ENCODE measurements at places on chromosomes 4 and X. TPM values are rescaled to one million over a fixed set of nuclear protein-coding genes. Genes with fewer than 3 reads are reported as not detected.

DNA sequence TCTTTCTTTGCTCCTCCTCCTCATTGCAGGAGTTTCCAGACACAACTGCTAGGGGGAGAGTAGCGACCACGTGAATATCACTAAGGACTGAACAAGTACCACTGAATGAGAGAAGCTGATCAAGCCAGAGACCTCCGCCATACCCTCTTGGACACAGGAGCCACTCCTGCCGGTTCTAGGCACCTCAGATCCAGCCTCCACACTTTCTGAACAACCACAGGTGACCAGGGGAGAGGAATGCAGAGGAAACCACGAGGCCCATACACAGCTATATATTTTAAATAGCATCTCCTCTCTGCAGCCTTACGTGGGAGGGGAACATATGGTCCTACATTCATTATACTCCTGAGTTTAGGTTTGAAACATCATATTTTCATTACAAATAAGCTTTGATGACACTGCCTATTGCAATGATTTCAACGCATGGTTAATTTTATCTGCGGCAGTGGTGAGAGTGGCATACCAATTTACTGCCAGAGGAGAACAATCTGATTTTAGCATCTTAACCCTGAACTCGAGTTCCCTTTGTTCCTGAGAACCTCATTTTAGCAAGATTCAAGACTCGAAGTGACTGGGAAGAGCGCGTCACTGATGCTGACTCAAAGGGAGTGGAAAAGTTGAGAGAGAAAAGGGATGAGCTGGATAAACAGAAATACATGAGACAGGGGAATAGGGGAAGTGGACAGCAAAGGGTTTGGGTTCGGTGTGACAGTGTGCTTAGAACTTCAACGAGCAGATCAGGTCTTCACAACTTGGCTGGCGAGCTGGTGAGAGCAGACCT is 231.7 kb upstream of the PPARGC1A start:
- no peak for DNase-seq

DNA sequence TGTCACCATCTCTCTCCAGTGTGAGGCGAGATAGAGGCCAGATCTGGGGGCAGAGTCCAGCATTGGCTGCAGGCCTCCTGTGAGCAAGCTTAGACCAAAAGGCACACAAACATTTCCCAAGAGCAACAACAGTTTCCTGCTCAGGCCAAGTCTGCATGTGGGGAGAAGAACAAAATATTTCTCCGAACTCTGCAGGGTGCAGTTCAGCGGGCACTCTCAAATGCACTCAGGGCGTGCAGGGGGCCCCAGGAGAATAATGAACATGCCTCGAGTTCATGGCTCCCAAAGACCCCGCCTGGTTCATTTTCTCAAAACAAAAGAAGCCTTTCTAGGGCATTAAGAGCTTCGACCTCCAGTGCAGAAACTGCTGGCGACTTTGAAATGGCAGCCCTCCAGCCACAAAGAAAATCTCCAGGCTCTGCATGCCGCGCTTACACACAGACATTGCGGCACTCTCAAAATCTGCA is 57.8 kb upstream of the HELT start:
- DNase-seq: no peak

DRD5 gene
- not detected for total RNA-seq

TBX22 gene
- total RNA-seq: not detected

DNA sequence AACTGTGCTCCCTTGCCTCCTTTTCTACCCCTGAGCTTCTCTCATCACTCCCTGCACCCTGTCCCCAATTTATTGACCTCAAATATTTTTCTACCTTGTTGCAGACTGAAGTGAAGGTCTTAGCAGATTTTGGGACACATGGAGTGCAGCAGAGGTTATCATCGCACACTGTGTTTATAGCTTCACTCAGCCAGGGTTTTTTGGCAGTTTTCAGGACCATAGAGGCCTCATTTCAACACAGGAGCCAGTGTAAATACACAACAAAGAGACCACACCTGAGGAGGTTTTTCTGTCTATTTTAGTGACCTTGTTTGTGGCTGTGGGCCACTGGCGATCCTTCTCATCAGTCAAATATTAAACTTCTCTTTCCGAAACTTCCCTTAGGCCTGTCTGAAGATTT is 457.1 kb downstream of the SPRY1 start:
- no peak for DNase-seq

TFDP3 gene
- total RNA-seq: not detected

All from psoas muscle (tissue), 8 donors.